ENCODE measurements at places on chromosomes 16 and 17. TPM values are rescaled to one million over a fixed set of nuclear protein-coding genes. Genes with fewer than 3 reads are reported as not detected.

DNA sequence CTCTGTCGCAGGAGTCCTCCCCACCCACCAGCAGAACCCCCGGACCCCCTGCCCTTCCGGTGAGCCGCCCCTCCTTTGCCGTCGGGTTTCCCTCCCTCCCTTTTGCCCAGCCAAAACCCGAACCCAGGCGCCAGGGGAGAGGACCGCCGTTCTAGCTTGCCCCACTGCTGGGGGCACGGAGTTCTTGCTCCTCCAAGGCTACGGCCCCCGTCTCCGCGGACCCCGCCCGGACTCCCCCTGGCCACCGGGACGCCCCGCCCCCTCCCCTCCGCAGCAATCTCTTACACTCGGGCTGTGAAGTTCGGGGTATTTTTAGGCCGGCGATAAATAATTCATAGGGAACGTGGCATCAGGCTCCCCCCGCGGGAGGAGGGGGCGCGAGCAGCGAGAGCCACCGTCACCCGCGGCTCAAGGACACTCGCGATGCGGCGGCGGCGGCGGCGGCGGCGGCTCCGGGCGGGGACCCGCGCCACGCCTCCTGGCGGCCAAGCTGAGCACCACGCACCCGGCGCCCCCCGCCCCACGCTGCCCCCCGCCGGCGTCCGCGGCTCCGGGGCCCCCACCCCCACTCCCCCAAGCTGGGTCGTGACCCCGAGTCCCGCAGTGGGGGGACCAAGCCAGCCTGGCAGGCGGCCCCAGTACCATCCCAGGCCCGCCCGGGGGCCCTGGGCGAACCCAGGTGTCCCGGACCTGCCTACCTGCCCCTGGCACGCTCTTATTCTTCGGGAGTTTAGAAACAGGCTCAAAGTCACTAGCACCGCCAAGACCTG lies at the start of gene GRIN2C:
TSS of gene GRIN2C (minus strand) at position 427 of the 770 bp plus-strand sequence. CDS start 4,793 bp downstream, outside the sequence.
- no peak within 1 kb of the TSS for H3K4me3 ChIP-seq
- peaks cover 28% of the 10 kb centered on the region for H3K4me1 ChIP-seq
- H3K27me3 ChIP-seq = peaks cover 40% of the 10 kb centered on the region
- H3K27ac ChIP-seq = no peak within 1 kb of the TSS
- H3K36me3 ChIP-seq = no peaks in the 10 kb centered on the region

DNA sequence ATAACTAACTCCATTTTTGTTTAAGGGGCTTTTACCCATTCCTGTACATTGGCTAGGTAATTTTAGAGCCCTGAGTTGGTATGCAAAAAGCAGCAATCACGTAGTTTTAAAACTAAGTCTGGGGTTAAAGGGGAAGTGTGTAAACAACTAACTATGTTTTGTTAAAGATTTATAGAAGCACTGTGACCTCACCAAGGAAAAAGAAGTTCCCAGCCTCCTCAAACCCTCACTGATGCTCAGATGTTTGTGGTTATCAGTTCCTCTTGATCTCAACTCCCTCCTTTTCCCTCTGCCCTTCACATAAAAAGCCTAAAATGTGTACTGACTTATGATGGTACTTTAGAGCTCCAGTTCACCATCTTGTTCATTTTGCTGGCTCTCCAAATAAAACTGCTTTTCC lies 119.9 kb upstream of the IRX6 start:
- no peak overlapping the region for H3K4me3 ChIP-seq
- no peak overlapping the region for H3K27ac ChIP-seq
- DNase-seq = no peak
- H3K4me1 ChIP-seq = no peaks in the 10 kb centered on the region
- no peaks in the 10 kb centered on the region for H3K27me3 ChIP-seq
- H3K36me3 ChIP-seq = no peaks in the 10 kb centered on the region

DNA sequence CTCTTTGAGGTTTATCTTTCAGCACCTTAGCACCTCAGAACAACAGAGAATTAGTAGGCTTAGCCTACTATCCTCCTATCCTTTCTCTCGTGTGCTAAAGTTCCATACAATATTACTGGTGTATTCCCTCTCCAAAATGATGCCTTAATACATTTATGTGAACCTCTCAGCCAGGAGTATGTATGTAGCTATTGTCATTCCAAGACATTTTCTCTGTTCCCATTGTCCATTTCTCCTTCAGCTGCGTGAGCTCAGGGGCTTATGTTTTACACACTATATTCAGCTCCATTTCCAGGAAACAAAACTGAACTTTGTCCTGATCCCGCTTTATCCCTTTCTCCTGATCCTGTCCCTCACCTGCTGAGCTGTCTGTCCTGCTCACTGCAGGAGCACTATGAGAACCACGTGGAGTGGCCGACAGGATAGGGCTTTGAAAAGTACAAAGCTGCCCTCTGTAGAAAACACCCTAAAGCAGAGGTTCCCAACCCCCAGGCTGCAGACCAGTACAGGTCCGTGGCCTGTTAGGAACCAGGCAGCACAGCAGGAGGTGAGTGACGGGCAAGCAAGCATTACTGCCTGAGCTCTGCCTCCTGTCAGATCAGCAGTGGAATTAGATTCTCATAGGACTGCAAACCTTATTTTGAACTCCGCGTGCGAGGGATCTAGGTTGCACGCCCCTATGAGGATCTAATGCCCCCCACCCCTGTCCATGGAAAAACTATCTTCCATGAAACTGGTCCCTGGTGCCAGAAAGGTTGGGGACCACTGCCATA lies 55.7 kb downstream of the CENPV start:
- peaks cover 3% of the 10 kb centered on the region for H3K36me3 ChIP-seq
- no peak overlapping the region for H3K4me3 ChIP-seq
- no peak for DNase-seq
- H3K27ac ChIP-seq = no peak overlapping the region
- H3K27me3 ChIP-seq = no peaks in the 10 kb centered on the region

- H3K4me1 ChIP-seq = no peaks in the 10 kb centered on the region
- no peaks in the 10 kb centered on the region for H3K36me3 ChIP-seq
- no peak for DNase-seq
These were observed 155.5 kb downstream of the ZNF423 start for GRCh38 chr16:49700251-49701064.

DNA sequence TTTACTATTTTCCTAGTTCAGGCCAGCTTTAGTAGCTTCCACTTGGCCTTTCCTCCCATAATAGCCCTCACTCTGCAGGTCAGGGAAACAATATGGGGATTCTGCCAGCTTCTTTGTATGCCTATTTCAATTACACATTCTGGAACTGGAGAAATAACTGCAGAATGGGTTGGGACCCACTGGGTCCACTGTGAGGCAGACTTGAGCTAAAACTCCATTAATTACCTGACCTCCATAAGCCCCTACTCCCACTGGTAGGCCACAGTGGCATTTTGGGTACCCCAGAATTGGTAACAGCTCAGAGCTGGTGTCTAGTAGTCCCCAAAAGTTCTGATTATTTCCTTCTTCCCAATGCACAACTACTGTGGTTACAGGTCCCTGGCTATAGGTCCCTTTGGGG lies 16.7 kb upstream of the TENT4B start:
- no peak overlapping the region for H3K27ac ChIP-seq
- H3K4me1 ChIP-seq = no peaks in the 10 kb centered on the region
- H3K27me3 ChIP-seq = no peaks in the 10 kb centered on the region
- DNase-seq = no peak
- H3K36me3 ChIP-seq = no peaks in the 10 kb centered on the region

DNA sequence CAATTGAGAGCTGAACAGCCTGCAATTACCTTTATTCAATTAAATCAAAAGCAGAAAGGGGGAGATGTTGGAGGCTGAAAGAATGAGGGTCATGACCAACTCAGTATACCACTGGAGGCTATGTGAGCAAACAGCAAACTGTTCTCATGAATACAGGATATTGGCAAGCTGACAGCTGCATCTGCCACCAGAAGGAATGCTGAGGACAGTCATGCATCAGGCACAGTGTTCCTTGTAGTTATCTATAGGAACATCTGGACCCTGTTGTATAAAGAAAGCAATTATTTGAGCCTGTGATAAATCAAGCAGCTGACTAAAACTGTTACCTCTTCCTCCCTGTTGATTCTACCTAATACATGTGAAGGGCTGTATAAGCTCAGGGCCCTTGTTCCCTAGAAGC lies 2064.6 kb downstream of the TP53TG3F start:
- no peaks in the 10 kb centered on the region for H3K4me1 ChIP-seq
- H3K36me3 ChIP-seq = no peaks in the 10 kb centered on the region
- no peak for DNase-seq
- no peak overlapping the region for H3K4me3 ChIP-seq

DNA sequence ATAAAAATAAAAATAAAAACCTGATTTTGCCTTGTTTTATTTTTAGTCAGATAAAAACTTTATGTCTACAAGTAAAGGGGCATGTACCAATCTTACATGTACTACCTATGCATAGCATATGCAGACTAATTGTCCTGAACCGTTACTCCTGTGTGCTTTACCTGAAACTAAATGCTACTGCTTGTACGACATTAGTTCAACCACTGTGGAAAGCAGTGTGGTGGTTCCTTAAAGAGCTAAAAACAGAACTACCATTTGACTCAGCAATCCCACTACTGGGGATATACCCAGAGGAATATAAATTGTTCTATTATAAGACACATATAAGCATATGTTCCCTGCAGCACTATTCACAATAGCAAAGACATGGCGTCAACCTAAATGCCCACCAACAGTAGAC lies 426.0 kb upstream of the PMFBP1 start:
- no peaks in the 10 kb centered on the region for H3K36me3 ChIP-seq
- no peak for DNase-seq
- no peak overlapping the region for H3K4me3 ChIP-seq
- H3K27me3 ChIP-seq = no peaks in the 10 kb centered on the region
- no peaks in the 10 kb centered on the region for H3K4me1 ChIP-seq

LITAFD gene
- 1.1 TPM for total RNA-seq

ZNF689 gene
- 9.1 TPM for total RNA-seq

Measured in natural killer cell (primary cell).